ENCODE measurements at places on chromosomes 6 and 20. TPM values are rescaled to one million over a fixed set of nuclear protein-coding genes. Genes with fewer than 3 reads are reported as not detected.

The HLA-DQB2 gene
- total RNA-seq: not detected

The SPTLC3 gene
- 5.9 TPM for total RNA-seq

The SLC24A3 gene
- 1.8 TPM for total RNA-seq

The CPNE5 gene
- total RNA-seq: 0.26 TPM

The KDM1B gene
- 19.5 TPM for total RNA-seq

The GID8 gene
- total RNA-seq: 33.9 TPM

The ABRACL gene
- 19.7 TPM for total RNA-seq

The NRN1 gene
- total RNA-seq: under 0.01 TPM

The FAM162B gene
- total RNA-seq: 13.1 TPM

The SAPCD1 gene
- total RNA-seq: 0.50 TPM

The PRICKLE4 gene
- 0.26 TPM for total RNA-seq

The IL17F gene
- not detected for total RNA-seq

The GCNT2 gene
- total RNA-seq: 2.1 TPM

The EPB41L2 gene
- 113 TPM for total RNA-seq

The SLC22A3 gene
- total RNA-seq: 0.26 TPM

The HCRTR2 gene
- total RNA-seq: not detected

The LY6G6D gene
- not detected for total RNA-seq

The IL17A gene
- total RNA-seq: not detected

The CDH26 gene
- total RNA-seq: 0.50 TPM

The COL12A1 gene
- total RNA-seq: 1,023 TPM

The PREX1 gene
- total RNA-seq: 3.1 TPM

The TFAP2C gene
- total RNA-seq: not detected

The SDCBP2 gene
- total RNA-seq: 2.1 TPM

The FAM83C gene
- not detected for total RNA-seq

The TNXB gene
- 63.9 TPM for total RNA-seq

The CTCFL gene
- not detected for total RNA-seq

The DDRGK1 gene
- total RNA-seq: 32.9 TPM

The TAGAP gene
- not detected for total RNA-seq

The SLA2 gene
- not detected for total RNA-seq

The EGFL8 gene
- 0.99 TPM for total RNA-seq

The ZNF391 gene
- 1.3 TPM for total RNA-seq

The AK9 gene
- total RNA-seq: 10.4 TPM

The MUCL3 gene
- not detected for total RNA-seq

The BEND3 gene
- 0.83 TPM for total RNA-seq
